ENCODE measurements at places on chromosomes 7 and 10.
A peak's percentile ranks its signal among the peaks of the same experiment; 100 is the strongest.

- DNase-seq: no peak
These were observed 414.2 kb upstream of the KLF6 start for GRCh38 chr10:4199196-4199595.

GRCh38 chr10:98373260-98374040 is 41.5 kb downstream of the PYROXD2 start:
- no peak for DNase-seq

- DNase-seq: no peak
These were observed 7.7 kb upstream of the GUSB start for GRCh38 chr7:65989694-65990080.

DNA sequence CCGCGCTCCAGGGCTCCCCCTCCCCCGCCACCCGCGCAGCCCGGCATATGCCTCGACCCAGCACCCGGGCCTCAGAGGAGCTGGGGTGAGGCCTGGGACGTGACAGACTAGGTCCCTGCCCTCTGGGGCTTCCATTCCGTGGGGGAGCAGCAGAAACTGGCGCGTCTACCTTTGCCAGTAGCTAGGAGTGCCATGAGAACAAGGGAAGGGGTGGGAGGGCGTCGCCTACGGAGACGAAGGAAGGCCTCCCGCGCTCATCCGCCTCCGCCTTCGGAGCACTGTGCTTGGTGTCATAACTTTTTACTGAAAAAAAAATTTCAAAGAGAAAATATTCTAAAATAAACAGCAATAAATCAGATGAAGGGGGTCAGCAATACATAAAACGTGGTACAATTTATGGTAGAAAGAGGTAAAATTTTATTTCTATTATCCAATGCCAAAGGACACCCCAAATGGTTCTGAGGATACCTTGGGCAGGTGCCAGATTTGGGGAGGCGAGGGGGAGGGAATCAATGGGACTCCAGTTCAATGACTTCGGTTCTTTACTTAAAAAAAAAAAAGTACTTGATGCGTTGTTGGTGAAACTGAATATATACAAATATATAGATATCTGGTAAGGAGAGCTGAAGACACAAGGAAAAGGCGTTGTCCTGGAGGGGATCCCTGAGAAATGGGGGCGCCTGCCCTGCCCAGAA is 35.1 kb upstream of the GRID1 start:
- peak; percentile 48 for DNase-seq

DNA sequence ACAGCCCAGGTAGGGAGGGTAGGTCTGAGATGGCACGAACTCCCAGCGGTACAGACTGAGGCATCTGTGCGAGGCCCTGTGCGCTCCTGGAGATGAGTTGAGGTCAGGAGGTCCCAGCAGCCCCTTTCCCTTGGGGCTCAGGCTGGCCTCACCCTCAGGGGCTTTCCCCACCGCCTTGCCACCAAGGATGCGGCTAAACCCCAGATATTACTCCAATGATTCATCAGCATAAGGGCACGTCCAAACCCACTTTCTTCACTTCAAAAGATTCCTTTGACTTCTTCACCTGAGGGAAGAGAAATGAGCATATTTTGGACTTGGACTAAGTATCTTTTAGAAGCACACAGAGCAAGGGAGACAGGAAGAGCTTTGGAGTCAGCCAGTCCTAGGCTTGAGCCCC is 20.3 kb downstream of the UROS start:
- DNase-seq: no peak

- no peak for DNase-seq
These were observed 191.7 kb downstream of the CXCL12 start for GRCh38 chr10:44193166-44193565.

DNA sequence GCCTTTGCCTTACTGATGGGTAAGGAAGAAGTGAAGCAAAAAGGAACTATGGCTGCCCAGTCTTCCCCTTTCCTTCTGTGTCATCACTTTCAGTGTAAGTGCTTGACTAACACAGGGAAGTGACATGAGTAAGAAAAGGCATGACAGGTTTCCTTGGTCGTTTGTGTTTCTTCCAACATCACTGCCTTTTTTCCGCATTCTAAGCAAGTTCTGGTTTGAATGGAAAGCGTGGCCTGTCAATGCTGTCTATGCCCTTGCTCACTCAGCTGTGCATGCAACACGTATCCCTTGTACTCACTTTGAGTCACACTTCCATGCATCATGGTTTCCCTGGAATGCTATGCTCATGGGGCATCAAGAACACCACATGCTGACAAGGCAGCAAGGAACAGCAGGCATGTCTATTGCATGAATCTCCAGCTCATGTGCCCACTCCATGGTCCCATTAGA is 111.8 kb downstream of the OAT start:
- DNase-seq: no peak

- DNase-seq: no peak
These were observed 14.9 kb upstream of the SLIT1 start for GRCh38 chr10:97200616-97201015.

DNA sequence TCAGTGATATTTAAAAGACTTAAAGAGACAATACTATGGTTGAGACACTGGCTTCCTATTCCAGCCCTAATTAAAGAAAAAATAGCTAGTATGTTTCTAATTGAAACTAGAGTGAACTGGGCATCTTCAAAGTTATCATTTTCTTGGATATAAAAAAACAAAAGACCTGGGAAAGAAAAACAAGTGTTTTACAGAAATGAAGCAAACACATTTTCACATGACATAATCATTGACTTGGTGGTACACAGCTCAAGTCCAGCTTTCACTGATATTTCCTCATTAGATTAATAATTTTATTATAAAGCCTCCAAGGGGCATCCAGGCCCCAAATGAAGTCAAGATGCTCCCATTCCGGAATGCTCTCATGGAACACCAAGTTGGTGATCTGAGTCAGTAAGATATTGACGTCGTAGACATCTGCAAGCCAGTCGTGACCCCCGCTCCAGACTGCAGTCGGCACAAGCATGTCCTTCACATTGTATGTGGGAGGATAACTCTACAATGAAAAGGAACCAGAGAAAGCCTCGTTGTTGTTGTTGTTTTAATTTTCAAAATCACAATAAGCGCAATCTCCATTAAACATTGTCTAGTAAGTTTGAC is 7.5 kb upstream of the CH25H start:
- DNase-seq: no peak

DNA sequence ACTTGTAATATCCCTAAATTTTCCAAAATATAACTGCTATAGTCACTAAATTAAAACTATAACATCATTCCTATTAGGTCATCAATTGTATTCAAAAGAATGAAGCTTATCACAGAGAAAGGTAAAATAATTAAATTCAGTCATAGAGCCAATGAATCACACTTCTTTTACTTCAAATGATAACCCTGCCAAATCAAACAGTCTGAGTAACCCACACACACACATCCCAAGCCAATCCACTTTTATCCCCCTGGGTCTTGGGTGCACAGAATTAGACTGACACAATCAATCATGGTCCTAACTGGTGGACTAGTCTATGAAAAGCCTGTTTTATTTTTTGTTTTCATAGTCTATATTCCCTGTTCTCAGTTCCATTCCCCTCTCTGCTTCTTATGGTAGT is 25.6 kb downstream of the CTNNA3 start:
- no peak for DNase-seq

DNA sequence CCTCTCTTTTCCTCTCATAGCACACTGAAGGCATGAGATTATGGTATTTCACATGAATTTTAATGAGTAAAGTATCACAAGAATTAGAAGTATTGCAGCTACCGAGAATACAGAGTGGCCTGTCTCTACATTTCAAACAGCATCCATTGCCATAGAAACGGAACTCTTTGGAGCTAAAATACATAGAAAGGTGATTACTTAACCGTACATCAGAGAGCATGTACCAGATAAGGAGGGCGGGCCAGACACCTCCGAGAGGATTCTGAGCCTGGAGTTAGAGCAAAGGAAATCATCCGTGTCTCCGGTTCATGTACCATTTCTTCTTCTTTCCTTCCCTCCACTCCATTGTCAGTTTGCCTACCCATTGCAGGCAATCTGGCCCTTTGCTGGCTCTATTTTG is 196.7 kb downstream of the KLF6 start:
- DNase-seq: no peak

DNA sequence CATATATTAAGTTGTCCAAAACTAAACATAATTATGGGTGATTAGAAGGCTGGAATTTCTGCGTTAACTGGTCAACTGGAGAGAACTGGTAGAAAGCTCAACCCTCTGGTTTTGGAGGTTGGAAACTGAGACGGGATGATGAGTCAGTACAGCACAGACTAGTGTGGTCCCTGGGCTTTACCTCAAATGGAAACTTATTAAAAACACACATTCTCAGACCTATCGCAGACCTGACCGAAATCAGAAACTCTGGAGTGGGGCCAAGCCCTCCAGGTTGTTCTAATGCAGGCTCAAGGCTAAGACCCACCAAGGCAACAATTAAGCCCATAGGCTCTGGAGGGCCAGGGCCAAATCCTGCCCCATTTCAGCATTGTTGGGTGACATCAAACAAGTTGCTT is 136.9 kb downstream of the KCNMA1 start:
- DNase-seq: no peak

DNA sequence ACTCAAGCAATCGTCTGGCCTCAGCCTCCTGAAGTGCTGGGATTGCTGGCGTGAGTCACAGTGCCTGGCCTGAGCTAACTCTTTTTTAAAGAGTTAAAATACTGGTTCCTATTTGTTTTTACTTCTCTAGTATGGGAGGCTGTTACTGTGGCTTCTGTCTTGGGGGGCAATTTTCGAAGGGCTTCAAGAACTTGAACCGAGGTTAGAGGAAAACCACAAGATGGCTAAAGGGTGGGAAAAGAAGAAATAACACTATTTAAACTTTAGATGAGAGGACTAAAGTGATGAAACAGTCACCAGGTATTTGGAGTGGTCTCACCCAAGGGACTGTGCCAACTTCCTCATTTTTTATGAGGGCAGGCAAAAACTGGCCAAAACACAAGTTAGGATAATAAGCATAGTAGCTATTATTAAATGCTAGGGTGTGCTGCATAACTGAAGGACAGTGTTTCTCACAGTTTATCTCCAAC is 17.8 kb downstream of the MET start:
- no peak for DNase-seq

DNA sequence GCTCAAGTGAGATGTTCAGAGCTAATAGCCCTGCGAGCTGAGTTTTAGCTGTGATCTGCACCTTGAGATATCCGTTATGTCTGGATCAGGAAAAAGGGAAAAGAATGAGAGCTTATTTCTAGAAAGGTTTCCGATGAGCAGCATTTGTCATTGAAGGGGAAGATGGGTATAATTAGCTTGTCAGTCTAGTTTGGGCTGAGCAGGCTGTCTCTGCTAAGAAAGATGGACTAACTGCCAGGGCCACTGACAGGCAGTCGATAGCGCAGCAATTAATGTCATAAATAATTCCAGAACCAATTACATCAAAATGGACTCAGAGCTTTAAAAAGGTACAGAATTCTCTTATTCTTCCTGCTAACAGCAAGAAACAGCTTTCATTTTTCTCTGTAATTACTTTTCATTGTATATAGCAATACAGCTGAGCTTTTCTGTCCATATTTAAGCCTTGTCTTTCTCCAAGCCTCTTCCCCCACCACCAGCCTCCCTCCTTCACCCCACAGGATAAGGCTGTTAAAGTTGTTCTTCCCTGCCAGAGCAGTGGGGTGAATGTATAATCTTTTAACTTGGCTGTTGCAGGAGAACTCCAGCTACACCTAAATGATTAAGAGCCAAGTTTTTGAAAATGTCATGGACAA is 1006.5 kb downstream of the KCNMA1 start:
- no peak for DNase-seq

DNA sequence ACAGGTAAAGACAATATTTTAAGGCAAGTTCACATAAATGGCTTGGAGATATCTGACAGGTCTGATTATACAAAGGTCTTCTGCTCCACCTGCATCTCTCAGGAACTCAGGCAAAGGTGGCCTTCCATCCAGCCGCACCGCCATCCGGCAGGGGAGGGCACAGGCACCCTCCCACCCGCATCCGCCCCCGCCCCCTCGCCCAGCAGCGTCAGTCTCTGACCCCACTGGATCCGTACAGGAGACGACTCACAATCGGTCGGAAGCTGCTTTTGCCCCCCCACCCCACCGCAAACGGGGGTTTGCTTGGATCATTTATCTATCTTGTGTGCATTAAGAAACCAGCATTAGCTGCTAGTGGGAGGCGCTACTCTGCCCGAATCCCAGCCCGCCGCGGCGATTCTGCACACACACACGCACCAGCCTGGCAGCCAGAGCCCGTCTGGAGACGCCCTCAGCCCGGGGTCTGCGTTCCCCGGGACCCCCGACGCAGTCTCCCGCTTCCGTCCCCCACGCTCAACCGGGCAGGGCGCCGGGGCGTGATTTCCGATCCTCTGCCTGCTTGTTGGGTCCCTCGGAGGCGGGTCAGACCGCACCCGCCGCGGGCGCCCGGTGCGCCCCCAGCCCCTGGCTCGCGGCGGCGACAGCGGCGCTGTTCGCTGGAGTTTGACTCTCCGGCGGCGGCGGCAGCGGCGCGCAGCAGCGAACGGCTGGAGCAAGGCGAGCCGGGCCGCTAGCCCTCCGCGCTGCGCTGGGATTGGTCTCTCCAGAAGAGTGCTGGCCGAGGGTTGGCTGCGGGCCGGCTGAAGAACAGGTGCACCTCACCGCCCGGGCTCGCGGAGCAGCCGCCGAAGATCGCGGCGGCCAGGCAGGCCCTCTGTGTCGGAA is 820 bp upstream of the NRG3 start:
- DNase-seq: no peak

- no peak for DNase-seq
These were observed 10.2 kb downstream of the APBB1IP start for GRCh38 chr10:26448292-26448691.

GRCh38 chr7:34846976-34847375 is 189.0 kb downstream of the NPSR1 start:
- no peak for DNase-seq

DNA sequence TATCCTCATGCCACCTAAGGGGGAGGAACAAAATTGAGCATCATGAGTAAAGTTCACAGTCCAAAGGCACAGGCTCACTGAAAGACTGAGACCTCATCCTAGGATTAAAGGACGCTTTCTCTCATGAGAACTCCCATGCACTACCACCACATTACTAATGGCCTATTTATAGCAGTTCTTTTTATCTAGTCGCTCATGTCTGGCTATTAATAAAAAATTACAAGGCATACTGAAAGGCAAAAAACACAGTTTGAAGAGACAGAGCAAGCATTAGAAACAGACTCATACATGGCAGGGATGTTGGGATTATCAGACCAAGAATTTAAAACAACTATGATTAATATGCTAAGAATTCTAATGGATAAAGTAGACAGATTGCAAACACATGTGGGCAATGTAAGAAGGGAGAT is 46.0 kb upstream of the CDK13 start:
- no peak for DNase-seq

GRCh38 chr7:117808910-117809705 is 64.1 kb downstream of the CTTNBP2 start:
- DNase-seq: no peak

- no peak for DNase-seq
These were observed 8.2 kb downstream of the FOXP2 start for GRCh38 chr7:114422507-114423501.

GRCh38 chr7:14748461-14748860 is 154.1 kb downstream of the DGKB start:
- no peak for DNase-seq

DNA sequence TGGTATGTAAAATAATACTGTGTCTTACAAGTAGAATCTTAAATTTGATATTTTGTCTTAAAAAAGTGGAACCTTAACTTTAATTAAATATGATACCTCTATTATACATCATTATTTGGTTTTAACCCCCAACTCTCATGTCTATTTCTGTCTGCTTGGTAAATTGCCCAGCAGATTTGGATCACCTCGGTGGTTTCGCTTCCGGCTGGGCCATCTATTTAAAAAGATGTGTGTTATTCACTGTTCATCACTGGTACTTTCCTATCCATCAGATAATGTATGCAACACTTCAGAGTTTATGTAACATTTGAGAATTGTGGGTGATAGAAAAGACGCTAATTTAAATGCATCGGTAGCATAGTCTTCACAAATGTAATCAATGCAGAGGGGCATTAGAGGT is 119.7 kb downstream of the SND1 start:
- DNase-seq: no peak

Measured in CD4-positive, alpha-beta T cell treated with Interleukin-6 for 4 hours (primary cell).